AML-193 (cell line): ENCODE measurements at places on chromosomes 4 and X.

DNA sequence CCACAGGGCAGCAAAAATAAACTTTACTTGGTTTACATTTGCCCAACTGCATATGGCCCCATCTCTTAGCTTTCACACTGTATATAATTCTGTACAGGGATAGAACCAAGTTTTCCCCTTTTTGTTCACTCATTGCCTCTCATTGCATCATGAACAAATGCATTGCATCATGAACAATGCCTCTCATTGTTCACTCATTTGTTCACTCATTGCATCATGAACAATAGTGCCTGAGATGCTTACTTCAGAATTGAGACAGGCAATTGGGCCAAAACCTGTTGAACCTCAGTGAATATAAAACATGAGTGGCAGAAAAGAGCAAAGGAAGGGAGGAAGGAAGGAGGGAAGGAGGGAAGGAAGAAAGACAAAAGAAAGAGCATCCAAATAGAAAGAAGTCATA lies 98.2 kb downstream of the SOWAHB start:
- no peak for DNase-seq

- no peak for DNase-seq
These were observed 283.2 kb downstream of the DCHS2 start for GRCh38 chr4:154208424-154208823.

DNA sequence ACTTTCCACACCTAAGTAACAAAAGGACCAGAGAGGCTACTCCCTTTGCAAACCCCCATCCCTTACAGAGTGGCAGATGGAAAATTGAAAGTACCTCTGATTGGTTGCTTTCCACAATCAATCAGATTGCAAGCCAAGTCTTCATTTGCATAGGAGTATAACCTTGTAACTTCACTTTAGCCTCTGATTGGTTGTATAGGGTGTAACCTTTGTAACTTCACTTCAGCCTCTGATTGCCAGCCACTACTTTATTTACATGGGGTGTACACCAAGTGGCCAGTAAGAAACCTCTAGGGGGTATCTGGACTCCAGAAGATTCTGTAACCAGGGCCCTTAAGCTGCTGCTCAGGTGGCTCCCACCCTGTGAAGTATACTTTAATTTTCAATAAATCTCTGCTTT lies 48.6 kb downstream of the GPC4 start:
- no peak for DNase-seq

GRCh38 chrX:70973221-70973620 lies 42.3 kb upstream of the SLC7A3 start:
- DNase-seq, result no peak

DNA sequence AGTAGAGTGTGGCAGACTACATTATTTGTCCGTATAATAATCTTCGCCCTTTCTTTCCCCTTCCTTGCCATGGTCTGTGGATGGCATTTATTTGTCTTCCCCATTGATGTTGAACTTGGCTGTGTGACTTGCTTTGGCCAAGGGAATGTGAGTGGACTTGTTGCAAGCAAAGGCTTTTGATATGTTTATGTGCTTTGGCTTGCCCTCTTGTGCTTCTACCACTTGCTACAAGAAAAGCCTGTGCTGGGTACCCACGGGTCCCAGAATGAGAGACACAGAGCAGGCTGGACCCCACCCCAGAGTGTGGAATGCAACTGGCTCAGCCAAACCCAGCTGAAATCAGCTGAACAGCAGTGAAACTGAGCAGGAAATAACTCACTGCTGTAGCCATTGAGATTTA lies 63.0 kb downstream of the FAM184B start:
- no peak for DNase-seq

DNA sequence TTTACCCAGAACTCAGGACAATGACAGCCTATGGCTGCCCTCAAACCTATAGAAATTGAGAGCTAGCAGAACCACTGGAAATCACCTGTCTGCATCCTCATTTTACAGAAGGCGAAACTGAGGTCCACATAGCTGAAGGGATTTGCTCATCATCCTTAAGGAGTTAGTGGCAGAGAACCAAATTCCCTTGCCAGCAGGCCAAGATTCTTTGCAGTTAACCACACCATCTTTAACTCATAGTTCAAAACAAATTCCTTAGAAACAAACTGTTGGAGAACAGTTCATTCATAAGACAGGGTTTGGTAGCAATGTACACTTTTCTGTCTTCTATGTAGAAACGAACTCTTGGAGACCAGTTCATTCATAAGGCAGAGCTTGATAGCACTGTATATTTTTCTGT lies 37.9 kb upstream of the RAP2C start:
- DNase-seq, result no peak

DNA sequence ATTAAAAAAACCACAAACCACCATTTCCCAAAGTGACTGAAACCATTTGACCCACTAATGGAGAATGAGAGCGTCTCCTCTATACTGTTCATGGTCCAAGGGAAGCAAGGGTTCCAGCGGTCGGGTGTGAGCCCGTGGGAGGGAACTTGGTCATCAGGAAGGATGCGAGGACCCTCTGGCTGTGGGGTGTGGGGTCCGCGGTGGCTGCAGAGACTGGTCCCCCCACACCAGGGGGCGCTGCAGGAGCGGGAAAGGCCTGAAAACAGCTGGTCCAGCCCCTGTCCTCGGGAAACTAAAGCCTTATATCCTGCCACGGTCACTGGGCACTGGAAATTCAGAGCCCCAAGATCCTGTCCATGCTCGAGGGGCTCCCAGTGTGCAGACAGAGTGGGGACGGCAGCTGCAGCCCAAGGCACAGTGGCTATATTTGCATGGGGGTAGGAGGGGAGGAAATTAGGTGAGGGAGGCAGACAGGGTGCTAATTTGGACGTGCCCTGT lies 4.3 kb downstream of the BLOC1S4 start:
- peak; percentile 65 for DNase-seq

- no peak for DNase-seq
These were observed 128.6 kb upstream of the MAP9 start for GRCh38 chr4:155505321-155505720.

DNA sequence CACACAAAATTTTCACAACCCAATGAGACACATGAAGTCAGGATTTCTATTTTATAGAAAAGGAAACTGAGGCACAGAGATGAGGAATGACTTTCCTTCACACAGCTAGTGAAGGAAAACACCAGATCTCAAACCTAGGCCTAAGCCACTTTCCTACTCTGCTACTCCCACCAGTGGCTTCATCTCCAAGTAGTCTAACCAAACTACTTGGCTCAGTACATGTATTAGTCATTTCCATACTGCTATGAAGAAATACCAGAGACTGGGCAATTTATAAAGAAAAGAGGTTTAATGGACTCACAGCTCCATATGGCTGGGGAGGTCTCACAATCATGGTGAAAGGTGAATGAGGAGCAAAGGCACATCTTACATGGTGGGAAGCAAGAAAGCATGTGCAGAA lies 196.6 kb downstream of the EVC2 start:
- no peak for DNase-seq

DNA sequence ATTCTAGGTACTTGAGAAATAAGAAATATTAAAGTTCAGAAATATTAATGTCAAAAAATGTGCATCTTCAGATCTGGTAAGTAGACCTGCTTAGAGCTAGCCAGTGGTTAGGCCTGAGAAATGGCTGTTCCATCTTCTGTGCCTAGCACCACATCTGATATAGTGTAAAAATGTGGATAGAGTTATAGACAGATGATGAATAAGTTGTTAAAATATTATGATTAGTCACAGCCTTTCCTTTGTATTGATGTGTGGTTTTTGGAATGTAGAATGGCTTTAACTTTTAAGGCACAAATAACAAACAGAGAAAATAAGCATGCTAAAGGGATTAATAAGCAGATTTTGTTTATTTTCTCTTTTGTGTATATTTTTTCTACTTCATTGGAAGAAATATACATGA lies 133.5 kb upstream of the NUDT6 start:
- DNase-seq, result no peak

DNA sequence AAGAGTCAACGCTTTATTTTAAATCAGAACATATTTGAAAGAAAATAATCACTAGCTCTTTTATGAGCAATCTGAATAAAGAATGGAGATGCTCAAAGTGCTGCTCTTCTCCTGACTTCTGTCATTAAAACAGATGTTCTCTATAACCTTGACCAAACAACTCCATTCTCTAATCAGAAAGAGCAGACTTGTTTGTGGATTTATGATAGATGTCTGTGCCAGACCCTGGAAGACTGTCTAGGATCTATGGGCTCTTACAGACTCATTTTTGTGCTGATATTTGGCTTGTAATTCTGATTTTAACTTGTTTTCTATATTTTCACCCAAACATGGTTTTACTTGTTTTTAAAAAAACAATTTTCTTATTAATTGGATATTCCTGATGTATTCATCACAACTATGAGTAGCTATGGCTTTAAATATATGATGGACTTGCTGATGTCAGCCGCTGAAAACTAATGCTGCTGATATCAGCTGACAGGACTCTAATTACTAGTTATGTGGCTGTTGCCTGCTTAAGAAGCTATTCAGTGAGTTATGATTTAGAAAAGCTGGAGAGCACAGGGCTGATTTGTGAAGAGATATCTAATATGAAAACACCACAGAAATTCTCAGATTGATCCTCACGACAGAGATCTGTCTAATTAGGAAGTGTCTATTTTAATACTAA lies 31.6 kb upstream of the MAML3 start:
- no peak for DNase-seq
